ENCODE measurements at places on chromosomes 4 and X. TPM values are rescaled to one million over a fixed set of nuclear protein-coding genes. Genes with fewer than 3 reads are reported as not detected.
A peak's percentile ranks its signal among the peaks of the same experiment; 100 is the strongest.

The RNF113A gene
- 28.6 TPM for total RNA-seq

The ASB9 gene
- not detected for total RNA-seq

The IL3RA gene
- not detected for total RNA-seq

The TCEAL7 gene
- total RNA-seq, result not detected

DNA sequence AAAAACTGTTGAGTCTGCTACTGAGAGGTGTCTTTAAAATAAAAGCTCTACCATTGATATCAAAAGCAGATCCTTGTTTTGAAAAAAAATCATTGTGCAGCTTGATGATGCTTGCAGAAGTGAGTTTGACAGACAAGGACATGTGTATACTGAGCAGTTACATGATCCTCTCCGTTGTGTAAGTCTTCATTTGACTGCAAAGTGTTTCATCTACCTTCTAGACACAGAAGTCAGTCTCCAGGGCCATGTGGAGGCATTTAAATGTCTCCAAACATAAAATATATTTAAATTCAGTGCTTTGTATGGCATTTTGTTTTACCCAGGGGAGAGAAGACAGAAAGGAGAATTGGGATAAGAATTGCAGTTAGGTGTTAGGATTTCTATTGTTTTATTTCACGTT is 107.8 kb upstream of the MYOZ2 start:
- no peaks in the 10 kb centered on the region for H3K36me3 ChIP-seq
- no peak overlapping the region for H3K27ac ChIP-seq
- no peaks in the 10 kb centered on the region for H3K4me1 ChIP-seq
- no peaks in the 10 kb centered on the region for H3K27me3 ChIP-seq
- H3K4me3 ChIP-seq, result no peak overlapping the region

DNA sequence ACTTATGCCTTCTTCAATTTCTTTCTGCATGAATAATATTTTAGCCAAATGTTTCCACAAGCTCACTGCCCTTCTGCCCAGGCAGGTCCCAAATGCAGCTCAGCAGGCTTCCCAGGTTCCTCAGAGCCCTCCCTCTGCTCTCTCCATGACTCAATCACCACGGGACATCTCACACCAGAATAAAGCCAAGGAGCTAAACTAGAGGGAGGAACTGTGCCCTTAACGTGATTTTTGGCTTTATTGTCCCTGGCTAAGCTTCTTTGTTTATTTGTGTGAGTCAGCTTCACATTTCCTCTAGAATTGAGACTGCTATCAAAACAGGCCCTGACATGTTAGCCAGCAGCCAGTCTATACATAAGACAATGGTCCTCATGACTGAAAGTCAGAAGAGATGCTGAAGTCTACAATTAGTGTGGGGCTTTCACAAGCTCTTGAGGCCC is 186.4 kb upstream of the GALNT7 start:
- H3K27ac ChIP-seq, result no peak overlapping the region
- H3K4me3 ChIP-seq, result no peak overlapping the region

DNA sequence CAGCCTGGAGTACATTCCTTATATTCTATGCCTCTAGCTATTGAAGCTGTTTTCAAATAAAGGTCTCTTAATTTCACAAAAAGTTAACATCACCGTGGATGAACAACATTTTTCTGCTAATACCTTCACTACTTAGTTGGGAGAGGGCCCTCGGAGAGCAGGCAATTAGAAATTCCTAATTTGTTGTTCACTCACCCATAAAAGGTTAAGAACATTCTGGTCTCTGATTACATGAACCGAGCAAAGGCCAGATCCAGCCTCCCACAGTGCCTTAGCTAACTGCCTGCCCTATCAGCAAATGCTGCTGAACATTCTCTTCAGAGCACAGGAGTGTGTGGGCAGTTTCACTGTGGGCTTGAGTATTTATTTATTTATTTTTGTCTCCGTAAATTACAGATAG is 36.0 kb upstream of the TTC29 start:
- H3K36me3 ChIP-seq, result no peaks in the 10 kb centered on the region
- H3K4me3 ChIP-seq, result no peak overlapping the region
- no peak for DNase-seq
- H3K27ac ChIP-seq, result no peak overlapping the region

- no peak overlapping the region for H3K4me3 ChIP-seq
- no peak for DNase-seq
- H3K36me3 ChIP-seq, result no peaks in the 10 kb centered on the region
- H3K27me3 ChIP-seq, result no peaks in the 10 kb centered on the region
- H3K4me1 ChIP-seq, result no peaks in the 10 kb centered on the region
These were observed 109.5 kb upstream of the EOLA2 start for GRCh38 chrX:150047818-150048217.

- no peak for DNase-seq
- H3K27ac ChIP-seq, result peak overlapping the region; percentile 98
- no peaks in the 10 kb centered on the region for H3K27me3 ChIP-seq
These were observed 50.8 kb downstream of the ZFYVE28 start for GRCh38 chr4:2367626-2368025.

- H3K4me3 ChIP-seq, result no peak overlapping the region
- H3K27ac ChIP-seq, result no peak overlapping the region
- no peaks in the 10 kb centered on the region for H3K4me1 ChIP-seq
- H3K27me3 ChIP-seq, result 0 out of 2 replicates have a peak, but pooled peaks cover 4% of the 10 kb centered on the region
- H3K36me3 ChIP-seq, result no peaks in the 10 kb centered on the region
These were observed 444.1 kb downstream of the BCOR start for GRCh38 chrX:39653691-39654090.

DNA sequence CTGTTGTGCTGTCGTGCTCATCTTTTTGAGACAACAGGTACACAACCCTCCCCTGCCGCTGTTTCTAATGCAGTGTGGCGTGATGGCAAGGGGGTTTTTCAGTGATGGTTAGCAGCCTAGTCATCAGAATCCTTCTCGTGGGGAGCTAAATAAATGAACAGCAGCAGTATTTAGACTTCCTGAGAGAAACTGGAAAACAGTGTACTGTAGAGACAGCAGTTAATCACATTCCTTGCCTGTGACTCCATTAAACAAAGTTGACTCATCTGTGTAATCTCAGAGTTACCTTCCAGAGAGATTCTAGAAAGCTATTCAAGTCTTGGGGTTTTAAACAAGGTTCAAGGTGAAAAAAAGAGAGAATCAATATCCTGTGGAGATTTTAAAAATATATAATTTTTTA is 1753.2 kb upstream of the PCDH7 start:
- H3K4me3 ChIP-seq, result no peak overlapping the region
- H3K27ac ChIP-seq, result no peak overlapping the region
- no peaks in the 10 kb centered on the region for H3K36me3 ChIP-seq

- no peak overlapping the region for H3K27ac ChIP-seq
- no peak for DNase-seq
- H3K4me1 ChIP-seq, result no peaks in the 10 kb centered on the region
- no peaks in the 10 kb centered on the region for H3K27me3 ChIP-seq
- H3K36me3 ChIP-seq, result no peaks in the 10 kb centered on the region
These were observed 20.5 kb downstream of the MAOB start for GRCh38 chrX:43861750-43862149.

- no peaks in the 10 kb centered on the region for H3K4me1 ChIP-seq
- peaks cover 2% of the 10 kb centered on the region for H3K27me3 ChIP-seq
- no peak overlapping the region for H3K4me3 ChIP-seq
- DNase-seq, result no peak
- H3K36me3 ChIP-seq, result no peaks in the 10 kb centered on the region
These were observed 42.3 kb upstream of the LNX1 start for GRCh38 chr4:53633608-53634007.

DNA sequence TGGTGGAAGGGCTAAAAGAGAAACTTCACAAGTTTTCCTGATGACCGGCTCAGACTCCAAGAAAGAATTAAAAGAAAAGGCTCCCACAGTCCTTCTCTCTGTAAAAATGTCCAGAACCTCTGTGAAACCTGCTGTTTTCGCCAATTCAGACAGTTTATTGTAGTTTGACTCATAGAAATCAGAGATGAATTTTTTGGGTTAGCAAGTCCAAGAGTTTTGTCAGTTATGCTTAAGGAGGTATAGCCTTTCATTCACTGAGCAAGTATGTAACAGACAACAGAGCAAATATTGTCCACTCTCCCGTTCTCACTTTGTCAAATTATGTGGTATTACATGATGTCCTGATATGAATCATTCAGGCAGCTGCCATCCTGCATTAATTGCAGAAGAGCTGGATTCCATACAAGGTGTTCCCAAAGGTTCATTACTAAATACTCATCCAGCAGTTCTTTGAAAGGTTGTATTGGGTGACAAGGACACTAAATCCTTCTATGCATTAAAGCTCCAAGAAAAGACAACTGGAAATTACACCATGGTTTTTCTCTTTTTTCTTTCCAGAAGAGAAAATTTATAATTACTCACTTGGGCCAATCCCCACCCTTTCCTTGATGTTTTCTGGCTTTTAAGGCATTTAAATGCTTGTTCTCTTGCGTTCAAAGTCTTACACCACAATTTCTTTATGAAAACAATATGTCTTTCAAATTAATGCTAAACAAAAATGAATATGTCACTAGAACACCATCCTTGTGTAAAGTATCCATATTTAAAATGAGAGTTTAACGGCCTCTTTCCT is 30.0 kb upstream of the PLAC1 start:
- no peaks in the 10 kb centered on the region for H3K4me1 ChIP-seq
- DNase-seq, result no peak
- no peaks in the 10 kb centered on the region for H3K36me3 ChIP-seq
- H3K27me3 ChIP-seq, result no peaks in the 10 kb centered on the region

DNA sequence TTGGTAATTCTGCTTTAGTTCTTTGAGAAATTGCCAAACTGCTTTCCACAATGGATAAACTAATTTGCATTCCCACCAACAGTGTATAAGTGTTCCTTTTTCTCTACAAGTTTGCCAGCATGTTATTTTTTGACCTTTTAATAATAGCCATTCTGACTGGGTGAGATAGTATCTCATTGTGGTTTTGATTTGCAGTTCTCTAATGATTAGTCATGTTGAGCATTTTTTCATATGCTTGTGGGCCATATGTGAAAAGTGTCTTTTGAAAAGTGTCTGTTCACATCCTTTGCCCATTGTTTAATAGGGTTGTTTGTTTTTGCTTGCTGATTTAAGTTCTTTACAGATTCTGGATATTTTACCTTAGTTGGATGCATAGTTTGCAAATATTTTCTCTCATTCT is 25.9 kb downstream of the ENPEP start:
- no peak overlapping the region for H3K27ac ChIP-seq
- H3K27me3 ChIP-seq, result no peaks in the 10 kb centered on the region
- H3K4me1 ChIP-seq, result no peaks in the 10 kb centered on the region
- no peak overlapping the region for H3K4me3 ChIP-seq
- DNase-seq, result no peak
- H3K36me3 ChIP-seq, result no peaks in the 10 kb centered on the region
